Central memory CD4-positive, alpha-beta T cell (primary cell): ENCODE measurements at places on chromosomes 1 and 21.

GRCh38 chr1:174447866-174448530 is at the start of gene GPR52:
GPR52 (plus strand) TSS chr1:174447964; CDS start chr1:174448112, 148 bp downstream.
- no peak for DNase-seq

- DNase-seq = no peak
Observed at GRCh38 chr1:41382480-41383090, 21.4 kb downstream of the FOXO6 start.

DNA sequence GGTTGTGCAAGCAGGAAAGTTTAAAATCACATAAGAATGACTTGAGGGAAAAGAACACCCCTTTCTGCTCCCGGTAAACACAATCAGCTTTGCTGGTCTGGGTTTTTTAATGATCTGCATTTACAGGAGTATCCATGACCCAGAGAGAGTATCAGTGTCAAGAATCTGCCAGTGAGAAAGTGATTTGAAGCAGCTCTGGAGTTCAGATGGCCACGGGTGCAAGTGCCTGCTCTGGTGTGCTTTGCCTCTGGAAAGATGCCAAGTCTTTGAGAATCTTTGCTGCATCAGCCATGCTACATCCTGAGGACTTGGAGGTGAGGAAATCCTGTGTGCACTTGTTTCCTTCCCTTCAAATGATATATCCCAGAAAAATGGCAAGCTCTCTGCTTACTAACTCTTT is 18.6 kb upstream of the MYSM1 start:
- DNase-seq = peak; percentile 12

- DNase-seq = no peak
Observed at GRCh38 chr1:113389359-113389952, 859 bp upstream of the MAGI3 start.

GRCh38 chr21:25559746-25560145 is 47.5 kb downstream of the MRPL39 start:
- DNase-seq = no peak

GRCh38 chr1:56125316-56125715 is 454.0 kb downstream of the PLPP3 start:
- no peak for DNase-seq

GRCh38 chr21:45862543-45863207 is 118.9 kb upstream of the COL6A1 start:
- DNase-seq = no peak

GRCh38 chr21:33020558-33021100 is 5.1 kb upstream of the OLIG2 start:
- no peak for DNase-seq
